ENCODE measurements at places on chromosomes 16 and 17.

DNA sequence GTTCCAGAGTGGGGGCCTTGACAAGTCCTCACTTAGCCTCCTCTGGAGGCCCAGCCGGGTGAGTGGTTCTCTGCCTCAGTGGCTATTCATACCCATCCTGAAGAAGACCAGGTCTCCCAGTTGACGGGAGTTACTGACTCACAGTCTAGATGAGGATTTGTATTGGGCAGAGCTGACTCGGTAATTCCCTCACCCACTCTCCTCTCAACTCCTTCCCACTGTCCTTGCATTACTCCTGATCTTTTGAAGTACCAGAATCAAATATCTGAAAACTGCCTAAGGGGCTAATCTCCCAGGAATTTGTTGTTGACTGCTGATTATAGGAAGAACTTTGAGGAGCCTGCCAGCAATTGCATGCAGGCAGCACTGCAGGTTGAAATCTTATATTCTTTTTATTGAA, 14.2 kb downstream of the SAP30BP start:
- DNase-seq = no peak

GRCh38 chr17:74361230-74362068, at the start of gene BTBD17:
Gene BTBD17 (minus strand): TSS chr17:74361868. CDS start chr17:74361819, 49 bp downstream.
- DNase-seq = peak; percentile 10

GRCh38 chr16:28058839-28059589, 4.5 kb downstream of the GSG1L start:
- DNase-seq = no peak

- peak; percentile 84 for DNase-seq
Measured at GRCh38 chr16:56681939-56682702, at the start of gene MT1X. Gene MT1X (plus strand): TSS chr16:56682470. CDS start chr16:56682541, 71 bp downstream.

GRCh38 chr16:64543031-64543430, 578.8 kb downstream of the CDH11 start:
- DNase-seq = no peak

- no peak for DNase-seq
Measured at GRCh38 chr17:46138473-46138872, 54.8 kb downstream of the KANSL1 start.

- no peak for DNase-seq
Measured at GRCh38 chr16:11736903-11737302, 5.8 kb downstream of the TXNDC11 start.

DNA sequence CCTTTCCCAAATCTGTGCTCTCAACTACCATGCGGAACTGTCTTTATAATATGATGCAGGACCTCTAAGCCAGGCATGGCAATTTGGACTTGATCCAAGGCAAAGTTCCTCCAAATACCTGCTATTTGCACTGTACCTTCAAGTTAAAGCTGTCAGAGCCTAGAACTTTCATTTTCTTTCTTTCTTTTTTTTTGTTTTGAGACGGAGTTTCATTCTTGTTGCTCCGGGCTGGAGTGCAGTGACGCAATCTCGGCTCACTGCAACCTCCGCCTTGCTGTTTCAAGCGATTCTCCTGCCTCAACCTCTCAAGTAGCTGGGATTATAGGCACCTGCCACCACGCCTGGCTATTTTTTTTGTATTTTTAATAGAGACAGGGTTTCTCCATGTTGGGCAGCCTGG, 51.7 kb downstream of the ARHGAP27 start:
- DNase-seq = no peak

All from CD4-positive, alpha-beta T cell treated with Interleukin-4 for 4 hours (primary cell).